NCI-H1436 (cell line): ENCODE measurements at places on chromosomes 5 and 9.

DNA sequence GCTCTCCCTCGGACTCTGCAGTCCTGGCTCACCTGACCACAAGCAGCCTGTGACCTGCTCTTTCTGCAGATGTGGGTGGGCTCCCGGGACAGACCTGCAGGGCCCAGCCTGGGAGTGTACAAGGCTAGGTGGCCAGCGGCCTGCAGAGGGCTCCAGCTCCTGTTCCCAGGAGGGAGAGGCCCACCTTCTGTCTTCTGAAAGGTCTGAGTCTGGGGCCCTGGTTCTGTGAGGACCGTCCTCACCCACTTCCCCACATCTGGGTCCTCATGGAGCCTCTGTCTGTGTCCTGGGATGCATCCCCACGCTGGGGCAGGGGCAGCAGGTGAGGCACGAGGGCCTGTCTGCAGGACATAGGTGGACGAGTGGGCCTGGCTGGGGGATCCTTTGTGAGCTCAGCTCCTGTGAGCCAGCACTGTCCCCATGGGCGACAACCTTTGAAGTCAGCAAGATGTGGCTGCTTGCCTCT, 43.7 kb downstream of the PHF2 start:
- no peak for DNase-seq

- no peak for DNase-seq
Measured at GRCh38 chr5:96279801-96280542, 153.1 kb downstream of the PCSK1 start.

DNA sequence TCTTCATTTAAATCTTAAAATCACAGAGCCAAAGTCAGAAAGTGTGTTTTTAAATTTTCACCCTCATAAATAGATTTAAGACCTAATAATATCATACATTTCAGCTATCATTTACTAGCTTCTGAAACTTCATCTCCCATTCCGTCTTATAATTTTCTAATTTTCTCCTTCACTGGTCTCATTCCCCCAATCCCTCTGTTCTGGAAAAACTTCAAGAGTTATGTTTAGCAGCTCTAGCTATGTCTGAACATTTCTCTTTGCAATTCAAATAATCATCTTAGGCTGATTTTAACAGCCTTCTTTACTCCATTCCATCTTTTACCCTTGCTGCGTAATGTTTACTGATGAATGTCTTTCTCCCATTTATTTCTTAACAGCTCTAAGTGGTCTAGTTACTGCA, 192.4 kb downstream of the SLF1 start:
- no peak for DNase-seq

DNA sequence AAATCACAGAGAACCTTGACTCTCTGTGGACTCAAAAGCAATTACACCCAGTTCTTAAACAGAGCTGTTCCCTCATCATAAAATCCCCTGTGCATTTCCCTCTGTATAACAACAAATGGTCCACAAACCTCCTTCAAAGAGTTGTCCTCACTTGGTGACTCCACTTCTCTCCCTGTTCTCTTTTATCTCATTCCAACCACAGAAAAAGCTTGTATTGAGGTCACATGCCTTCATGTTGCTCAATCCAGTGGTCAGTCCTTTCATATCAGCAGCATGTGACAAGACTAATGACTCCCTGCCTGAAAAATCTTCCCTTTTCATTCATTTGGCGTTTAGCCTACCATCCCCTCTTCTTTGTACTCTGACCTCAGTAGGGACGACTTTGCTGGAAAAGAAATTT, 158.0 kb downstream of the DEPDC1B start:
- no peak for DNase-seq

GRCh38 chr9:70609542-70610286, 195.3 kb upstream of the KLF9 start:
- no peak for DNase-seq

DNA sequence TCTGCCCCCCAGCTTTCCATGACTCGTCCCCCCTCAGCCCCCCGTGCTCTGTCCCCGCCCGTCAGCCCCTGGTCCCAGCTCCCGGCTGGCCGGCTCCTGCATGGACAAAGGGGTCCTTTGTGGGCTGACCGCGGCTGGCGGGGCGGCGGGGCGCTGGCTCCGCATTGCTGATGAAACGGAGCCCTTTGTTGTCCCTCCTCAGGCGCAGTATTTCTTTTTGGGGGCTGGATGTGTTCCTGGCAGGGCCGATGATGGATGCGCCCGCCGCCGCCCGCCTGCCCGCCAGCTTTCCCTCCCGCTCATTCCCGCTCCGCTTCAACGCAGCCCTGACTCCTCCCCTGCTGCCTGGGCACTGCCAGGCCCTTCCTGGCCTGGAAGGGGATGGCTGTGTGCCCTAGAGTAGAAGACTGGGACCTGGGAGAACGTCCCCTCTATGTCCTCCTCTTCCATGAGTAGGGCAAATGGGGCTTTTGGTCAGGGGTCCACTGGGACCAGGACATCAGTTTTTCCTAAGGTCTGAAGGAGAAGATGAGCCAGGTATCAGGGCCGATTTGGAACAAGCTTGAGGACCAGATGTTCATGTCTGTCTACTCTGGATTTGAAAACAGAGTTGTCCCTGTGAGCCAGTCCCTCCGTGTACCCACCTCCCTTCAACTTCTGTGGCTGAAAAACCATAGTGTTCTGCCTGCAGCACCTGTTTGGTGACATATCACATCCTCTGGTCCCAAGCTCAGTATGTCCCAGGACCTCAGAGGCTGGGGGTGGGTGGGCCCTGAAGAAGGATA, 29.0 kb downstream of the CXXC5 start:
- DNase-seq, result no peak

GRCh38 chr5:128782446-128782845, 182.8 kb upstream of the SLC27A6 start:
- DNase-seq, result no peak
